Mesothelial cell of epicardium (in vitro differentiated cells): ENCODE measurements at places on chromosomes 6 and 20.

DNA sequence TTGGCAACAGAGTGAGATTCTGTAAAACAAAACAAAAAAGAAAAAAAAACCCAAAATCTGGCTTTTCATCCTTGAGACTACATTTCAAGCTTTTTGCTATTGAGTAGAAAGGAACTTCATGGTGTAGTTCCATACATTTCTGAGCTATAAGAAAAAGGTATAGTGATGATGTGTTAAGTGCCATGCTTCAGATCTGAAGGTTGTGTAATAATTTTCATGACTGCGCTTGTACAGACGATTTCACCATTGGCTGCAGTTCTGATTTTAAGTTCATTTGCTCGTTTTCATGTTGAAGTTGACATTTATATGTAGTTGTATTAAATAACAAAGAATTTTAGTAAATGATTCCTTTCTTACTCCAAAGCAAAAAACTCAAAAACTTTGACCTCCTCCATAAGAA, 247.6 kb downstream of the ARID1B start:
- no peak for DNase-seq

DNA sequence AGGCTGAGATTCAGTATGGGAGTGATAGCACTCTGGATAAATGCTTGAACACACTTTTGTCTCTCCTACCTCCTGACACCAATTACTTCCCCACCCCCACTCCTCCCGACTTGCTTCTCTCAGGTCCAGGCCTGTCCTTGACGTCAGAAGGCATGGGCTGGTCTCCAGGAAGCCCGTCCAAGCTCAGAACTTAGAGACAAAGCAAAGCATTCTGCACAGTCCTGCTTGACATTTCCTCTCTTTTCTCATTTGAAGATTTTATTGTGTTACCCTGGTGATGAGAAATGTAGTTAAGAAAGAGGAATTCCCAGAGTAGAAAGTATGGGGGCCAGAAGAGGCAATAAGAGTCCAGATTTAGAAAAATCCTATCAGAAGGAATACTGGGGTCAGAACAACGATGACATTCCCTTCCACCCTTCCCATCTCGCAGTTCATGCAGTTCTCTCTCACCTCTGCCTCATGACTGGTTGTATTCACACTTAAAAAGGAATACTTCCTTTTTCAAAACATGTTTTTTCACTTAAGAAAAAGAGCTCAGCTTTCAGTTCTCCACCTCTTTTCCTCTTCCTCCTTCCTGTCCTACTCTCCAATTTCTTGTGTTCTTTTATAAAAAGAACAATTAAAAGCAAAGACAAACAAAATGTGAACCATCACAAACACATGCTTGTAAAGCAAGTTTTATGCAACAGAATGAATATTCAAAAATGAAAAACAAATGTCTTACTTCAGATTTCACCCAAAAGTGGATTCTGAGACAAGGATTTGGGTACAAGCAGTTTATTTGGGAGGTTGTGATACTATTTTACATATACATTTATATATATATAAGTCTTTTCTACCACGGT, 18.5 kb upstream of the FAM184A start:
- no peak for DNase-seq

DNA sequence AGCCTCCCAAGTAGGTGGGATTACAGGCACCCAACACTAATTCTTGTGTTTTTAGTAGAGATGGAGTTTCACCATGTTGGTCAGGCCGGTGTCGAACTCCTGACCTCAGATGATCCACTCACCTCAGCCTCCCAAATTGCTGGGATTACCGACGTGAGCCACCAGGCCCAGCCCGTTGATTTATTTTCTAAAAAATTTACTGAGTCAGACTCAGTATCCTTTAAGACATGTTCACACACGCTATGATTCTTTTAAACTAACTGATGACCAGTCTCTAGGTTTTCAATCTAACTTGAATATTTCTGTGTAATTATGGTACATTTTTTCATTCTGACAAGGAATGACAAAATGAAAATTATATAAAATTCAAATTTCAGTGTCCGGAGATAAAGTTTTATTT, 114.5 kb downstream of the MMUT start:
- no peak for DNase-seq

GRCh38 chr20:59596690-59597089, 7.7 kb upstream of the PHACTR3 start:
- no peak for DNase-seq

GRCh38 chr20:9966966-9967365, 67.8 kb upstream of the ANKEF1 start:
- DNase-seq, result no peak

DNA sequence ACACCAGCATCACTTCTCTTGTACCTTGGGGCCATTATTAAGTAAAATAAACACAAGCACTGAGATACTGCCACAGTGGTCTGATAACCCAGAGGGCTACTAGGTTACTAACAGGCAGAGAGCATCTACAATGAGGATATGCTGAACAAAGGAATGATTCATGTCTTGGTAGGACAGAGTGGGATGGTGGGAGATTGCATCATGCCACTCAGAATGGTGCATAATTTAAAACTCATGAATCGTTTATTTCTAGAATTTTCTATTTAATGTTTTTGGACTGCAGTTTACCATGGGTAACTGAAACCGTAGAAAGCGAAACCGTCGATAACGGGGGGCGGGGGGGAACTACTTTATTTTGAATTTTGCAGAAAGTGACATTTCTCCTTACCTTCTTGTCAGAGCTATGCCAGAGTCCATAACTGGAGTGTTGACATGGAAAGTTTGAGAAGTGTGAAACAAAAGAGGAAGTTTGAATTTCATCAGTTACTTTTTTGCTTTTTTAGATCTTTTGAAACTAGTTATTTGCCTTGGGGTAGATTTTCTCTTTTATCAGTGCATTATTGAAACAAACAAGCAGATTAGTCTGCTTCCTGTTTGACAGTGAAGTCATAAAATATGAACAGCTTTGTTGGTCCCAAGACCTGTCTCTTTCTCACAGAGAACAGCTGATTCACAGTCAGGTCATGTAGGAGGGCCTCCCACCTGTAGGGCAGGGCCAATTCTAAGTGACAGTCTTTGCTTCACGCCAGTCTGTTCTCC, 124.9 kb downstream of the KLHL32 start:
- DNase-seq, result no peak

DNA sequence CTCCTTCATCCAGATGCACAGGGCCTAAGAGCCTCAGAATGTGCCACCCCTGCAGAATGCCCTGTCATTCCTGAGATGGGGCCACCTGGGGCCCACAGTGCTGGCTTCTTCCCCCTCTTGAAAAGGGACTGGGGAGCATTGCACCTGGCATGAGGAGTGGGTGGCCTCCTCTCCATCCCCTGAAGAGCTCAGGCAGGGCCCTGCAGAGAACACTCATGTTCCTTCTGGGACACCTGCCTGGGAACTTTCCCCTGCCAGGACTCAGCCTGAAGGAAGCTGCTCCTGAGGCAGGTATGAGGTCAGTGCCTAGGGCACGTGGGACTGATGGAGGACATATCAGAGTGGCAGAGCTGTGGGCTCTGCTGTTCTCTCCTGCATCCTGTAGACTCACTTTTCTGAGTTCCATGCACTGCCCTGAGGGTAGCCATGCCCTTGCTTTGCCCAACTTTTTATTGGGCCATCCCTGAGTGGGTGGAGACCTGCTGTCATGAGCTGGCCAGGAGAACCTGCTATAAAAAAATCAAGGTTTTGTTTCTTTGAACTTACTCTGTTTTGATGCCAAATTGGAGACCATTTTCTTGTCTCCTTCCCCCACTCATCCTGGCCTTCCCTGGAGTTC, 19.5 kb downstream of the CCDC167 start:
- no peak for DNase-seq

- no peak for DNase-seq
Observed at GRCh38 chr6:76888351-76888750, 574.9 kb downstream of the HTR1B start.

- peak; percentile 49 for DNase-seq
Observed at GRCh38 chr6:75201901-75202672, 3.8 kb downstream of the COL12A1 start.

GRCh38 chr20:44702776-44703175, 12.4 kb upstream of the CCN5 start:
- DNase-seq, result no peak

DNA sequence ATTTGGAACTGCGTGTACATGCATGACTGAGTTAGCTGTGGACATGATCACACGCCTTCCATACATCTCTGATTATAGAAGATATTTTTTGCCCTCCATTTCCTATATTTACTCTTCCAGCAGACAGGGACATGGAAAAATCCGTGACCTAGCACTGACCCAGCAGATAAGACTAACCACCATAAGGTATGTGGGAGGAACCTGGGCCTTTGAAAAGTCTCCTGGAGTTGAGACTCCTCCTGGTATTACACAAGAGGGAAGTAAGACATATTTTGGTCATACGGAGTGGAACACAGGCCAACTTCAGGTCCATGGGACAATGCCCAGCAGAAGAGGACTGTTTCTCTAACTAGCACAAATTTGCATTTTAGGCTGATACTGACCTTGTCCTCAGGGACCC, 13.7 kb upstream of the SIRPB1 start:
- no peak for DNase-seq

GRCh38 chr6:36697481-36697903, at the start of gene RAB44:
RAB44 (plus strand) TSS chr6:36697826; CDS start chr6:36704236, 6,410 bp downstream.
- no peak for DNase-seq

DNA sequence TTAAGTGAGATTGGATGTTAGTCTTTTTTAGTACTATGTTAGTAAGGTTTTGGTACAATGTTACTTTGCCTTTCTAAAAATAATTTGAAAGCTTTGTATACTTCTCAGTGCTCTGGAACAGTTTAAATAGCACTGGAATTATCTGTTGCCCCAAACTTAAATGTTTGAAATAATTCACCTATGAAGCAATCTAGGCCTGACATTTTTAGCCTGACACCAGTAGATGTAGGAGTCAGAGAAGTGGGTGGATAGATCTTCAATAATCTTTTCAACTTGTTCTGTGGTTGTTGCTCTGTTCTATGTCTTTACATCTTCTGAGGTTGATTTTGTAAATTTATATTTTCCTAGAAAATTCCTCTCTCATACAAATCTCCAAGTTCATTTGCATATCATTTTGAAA, 103.1 kb upstream of the ADGRF1 start:
- no peak for DNase-seq

DNA sequence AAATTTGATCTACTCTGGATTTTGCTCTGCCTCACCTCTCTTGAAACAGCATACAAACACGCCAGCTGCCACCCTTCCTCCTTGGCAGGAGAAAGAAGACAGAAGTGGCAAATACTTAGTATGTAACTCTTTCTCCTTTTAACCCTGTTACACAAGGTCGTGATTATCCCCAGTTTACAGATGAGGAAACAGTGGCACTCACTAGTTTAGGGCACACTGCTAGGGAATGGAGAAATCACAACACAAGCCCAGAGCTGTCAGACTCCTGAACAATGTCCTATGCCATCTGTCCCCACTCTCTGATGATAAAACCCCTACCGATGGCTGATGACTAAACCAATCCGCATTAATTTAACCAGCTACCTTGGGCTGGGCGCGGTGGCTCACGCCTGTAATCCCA, 79.7 kb downstream of the FGD2 start:
- no peak for DNase-seq

GRCh38 chr6:81969011-81969410, 216.5 kb upstream of the TENT5A start:
- DNase-seq, result no peak

DNA sequence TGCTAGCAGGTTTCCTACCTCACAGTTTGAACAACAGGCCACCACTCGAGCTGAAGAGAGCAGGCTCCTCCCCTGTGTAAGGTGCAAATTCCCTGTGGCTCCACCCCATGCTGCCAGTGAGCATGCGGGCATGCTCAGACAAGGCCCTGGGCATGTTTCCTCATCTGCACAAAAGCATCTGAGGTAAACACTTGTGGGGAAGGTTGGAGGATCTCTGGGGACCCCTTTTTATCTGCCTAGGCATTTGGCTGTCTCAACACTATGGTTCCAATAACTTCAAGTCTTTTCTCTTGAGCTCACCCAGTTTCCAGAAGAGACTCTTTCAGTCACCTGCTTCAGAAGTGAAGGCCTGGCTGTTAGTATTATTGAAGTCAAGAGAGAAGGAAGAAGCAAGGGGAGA, 9.4 kb downstream of the C6orf58 start:
- no peak for DNase-seq

DNA sequence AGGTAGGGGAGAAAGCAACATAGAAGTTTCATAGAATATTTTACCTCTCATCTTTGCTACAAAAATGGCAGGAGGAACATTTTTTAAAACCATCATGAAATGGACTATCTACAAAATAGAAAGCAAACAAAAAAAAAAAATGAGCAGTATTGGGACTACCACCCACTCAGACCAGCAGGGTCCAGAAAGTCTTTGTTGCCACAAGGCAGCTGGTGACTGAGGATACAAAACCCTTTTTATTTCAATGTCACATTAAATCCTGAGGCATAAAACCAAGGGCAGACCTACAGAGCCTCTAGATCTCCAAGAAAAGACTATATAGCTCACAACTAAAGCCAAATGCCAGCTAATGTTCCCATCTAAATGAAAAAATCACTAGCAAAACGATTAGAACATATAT, 282.2 kb downstream of the PTPRK start:
- no peak for DNase-seq

GRCh38 chr6:36126553-36127458, 3.5 kb upstream of the MAPK13 start:
- DNase-seq, result no peak

DNA sequence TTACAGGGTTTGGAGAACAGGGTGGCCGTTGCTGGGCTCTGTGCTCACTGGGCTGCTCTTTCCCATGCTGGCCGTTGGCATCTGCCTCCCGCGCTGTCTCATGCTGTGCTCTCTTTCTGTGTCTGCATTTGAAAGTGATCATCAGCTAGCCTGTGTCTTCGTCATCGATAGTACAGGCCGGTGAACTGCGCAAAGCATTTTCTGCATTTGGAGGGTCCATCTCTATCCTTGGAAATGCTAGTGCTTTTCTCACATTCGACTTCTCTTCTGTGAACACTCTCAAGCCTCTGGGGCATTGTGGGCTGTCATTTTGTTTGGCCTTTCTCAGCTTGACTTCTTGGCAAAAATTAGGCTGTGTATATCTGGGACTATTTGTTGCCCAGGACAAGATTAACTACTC, 6.8 kb upstream of the SNHG17 start:
- no peak for DNase-seq

DNA sequence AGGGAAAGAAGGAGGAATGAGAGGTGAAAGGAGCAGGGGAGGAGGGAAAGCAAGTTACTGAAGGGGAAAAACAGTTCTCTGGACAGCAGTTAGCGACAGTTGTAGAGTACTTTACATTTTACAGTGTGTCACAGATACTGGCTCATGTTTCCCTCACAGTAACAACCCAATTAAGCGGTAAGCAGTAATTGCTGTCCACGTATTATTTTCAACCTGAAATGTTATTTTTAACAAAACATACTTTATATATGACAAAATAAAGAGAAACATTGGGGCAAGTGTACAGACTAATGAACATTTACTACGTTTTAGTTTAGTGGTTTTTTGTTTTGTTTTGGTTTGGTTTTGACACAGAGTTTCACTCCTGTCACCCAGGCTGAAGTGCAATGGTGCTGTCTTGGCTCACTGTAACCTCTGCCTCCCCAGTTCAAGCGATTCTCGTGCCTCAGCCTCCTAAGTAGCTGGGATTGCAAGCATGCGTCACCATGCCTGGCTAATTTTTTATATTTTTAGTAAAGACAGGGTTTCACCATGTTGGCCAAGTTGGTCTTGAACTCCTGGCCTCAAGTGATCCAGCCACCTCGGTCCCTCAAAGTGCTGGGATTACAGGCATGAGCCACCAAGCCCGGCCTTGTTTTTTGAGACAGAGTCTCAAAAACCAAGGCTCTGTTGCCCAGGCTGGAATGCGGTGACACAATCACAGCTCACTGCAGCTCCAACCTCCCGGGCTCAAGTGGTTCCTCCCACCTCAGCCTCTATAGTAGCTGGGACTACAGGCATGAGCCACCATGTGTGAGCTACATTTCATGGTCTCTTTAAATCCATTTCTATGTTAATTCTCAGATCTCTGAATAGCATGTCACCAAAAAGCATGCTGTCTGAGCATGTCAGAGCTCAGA, 22.6 kb upstream of the BTN3A2 start:
- no peak for DNase-seq
